ENCODE measurements at places on chromosomes 7 and 10.
A peak's percentile ranks its signal among the peaks of the same experiment; 100 is the strongest.

- DNase-seq = no peak
Measured at GRCh38 chr7:1486571-1486970, 17.6 kb downstream of the INTS1 start.

DNA sequence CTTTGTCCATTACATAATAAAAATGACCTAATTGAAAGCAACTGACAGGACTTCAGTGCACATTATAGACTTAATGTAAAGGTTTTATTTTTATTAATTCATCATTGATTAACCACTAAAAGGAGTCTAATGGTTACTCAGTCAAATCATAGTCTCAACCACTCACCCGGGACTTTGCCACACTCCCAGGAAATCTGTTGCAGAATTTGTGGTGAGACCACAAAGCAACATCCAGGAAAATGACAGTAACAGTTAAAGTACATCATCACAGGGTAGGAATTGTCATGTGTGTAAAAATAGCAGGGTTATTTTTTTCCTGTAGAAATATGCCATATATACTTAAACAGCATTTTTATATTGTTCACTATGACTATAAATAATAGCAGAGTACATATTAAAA, 6.3 kb upstream of the HGF start:
- peak; percentile 55 for DNase-seq

- DNase-seq = no peak
Measured at GRCh38 chr7:77985974-77986339, 187.4 kb downstream of the PHTF2 start.

DNA sequence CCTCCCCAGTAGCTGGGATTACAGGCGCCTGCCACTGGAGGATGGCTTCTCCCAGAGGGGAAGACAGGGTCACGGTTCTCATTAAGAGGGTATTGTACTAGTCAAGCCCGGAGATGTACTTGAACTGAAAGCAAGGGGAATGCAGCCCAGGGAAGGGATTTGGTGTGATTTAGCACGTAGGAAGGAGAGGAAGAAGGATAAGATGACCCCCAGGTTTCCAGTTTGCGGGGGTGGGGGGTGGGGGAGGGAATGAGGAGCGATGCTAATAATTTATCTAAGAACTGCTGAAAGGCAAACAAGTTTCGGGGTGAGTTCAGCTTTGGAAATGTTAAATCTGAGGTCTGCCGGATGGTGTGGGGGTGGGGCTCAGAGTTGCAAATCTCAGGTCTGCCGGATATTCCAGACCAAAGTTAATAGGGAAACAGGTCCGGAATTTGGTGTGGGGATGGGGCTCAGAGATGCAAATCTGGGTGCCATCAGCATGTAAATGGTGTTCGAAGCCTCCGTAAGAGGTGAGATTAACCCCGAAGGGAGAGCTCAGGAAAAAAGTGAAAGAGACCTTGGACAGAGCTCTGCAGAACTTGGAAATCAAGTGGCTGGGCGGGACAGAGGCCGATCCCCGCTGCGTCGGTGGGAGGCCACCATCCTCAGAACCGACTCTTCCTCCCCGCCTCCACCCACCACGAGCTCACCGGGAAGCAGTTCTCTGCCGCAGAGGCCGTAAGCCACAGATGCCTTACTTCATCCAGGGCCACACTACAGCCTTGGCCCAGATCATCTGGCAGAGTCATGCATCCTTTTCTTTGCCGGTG, 1.6 kb upstream of the SEPHS1 start:
- DNase-seq = peak; percentile 59

- no peak for DNase-seq
Measured at GRCh38 chr7:112989531-112989930, 97.1 kb downstream of the GPR85 start.

DNA sequence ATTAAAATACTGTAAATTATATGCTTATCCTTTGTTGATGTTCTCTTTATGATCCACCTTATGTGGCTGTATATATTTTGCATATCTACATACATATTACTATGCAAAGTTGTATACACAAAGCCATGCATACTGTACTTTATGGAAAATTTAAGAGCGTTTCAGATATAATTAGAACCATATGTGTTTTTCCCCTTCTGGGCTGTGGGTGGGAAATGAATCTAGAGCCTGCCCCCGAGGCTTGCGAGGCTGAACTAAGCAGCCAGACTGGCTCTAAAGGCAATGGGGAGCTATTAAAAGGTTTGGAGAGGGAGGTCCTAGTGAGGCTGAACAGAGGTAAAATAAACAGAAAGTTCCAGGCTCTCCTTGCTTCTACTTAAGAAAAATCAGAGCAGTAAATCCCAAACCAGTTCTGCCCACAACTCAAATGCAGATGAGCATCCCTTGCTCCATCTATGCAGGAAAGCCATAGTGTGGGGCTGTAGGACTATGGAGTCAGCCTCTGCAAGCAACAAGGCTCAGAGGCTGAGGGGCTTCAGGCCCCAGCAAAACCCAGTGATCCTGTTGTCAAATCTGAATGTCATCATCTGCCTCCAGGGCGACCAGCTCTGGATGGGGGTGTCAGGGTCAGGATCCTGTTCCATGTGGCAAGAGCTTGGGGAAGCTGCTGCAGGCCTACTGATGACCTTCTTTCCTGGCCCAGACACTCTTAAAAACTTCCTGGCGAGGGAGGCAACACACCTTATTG, 14.1 kb upstream of the DDIT4 start:
- no peak for DNase-seq

GRCh38 chr7:5596046-5596895, 172.6 kb upstream of the TNRC18 start:
- DNase-seq = peak; percentile 65

- DNase-seq = no peak
Measured at GRCh38 chr10:90560331-90560730, 297.5 kb downstream of the HTR7 start.

DNA sequence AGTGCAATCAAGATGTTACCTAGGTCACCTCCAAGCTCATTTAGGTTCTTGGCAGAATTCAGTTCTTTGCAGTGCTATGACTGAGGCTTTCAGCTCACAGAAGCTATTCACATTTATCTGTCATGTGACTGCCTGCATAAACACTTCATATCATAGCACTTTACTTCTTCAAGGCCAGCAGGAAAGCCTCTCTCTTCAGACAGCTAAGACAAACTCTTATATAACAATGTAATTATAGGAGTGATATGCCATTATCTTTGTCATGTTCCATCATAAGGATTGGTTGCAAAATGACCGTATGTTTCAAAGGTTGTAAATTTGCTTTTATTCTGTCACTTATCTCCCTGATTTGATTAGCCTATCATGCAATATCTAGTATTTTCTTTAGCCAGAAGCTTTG, 78.8 kb upstream of the TMEM196 start:
- DNase-seq = no peak

- peak; percentile 24 for DNase-seq
Measured at GRCh38 chr10:27481486-27481885, 22.6 kb upstream of the RAB18 start.

- DNase-seq = peak; percentile 26
Measured at GRCh38 chr7:107563081-107563774, 492 bp downstream of the COG5 start.

DNA sequence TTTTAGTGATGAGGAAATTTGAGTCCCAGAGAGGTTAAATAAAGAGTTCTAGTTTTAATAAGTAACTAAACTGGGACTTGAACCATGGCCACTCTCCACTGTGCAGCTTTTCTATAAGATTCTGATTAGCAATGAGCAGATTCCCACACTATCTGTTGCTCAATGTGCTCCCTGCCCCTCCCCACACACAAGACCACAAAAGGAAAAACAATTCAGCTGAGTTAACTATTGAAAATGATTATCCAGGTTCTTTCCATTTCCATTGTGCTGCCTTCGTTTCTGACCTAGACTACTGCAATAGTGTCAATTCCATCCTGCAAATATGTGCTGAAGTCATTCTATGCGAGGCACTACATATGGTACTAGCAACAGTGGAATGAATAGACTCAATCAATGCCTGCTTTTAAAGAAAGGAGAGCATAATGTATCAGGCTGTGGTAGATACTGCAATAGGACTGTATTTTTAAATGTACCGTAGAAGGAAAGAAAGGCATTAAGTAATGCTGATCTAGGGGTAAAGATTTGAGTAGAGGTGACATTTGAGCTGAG, 97.0 kb downstream of the SEMA3C start:
- no peak for DNase-seq

DNA sequence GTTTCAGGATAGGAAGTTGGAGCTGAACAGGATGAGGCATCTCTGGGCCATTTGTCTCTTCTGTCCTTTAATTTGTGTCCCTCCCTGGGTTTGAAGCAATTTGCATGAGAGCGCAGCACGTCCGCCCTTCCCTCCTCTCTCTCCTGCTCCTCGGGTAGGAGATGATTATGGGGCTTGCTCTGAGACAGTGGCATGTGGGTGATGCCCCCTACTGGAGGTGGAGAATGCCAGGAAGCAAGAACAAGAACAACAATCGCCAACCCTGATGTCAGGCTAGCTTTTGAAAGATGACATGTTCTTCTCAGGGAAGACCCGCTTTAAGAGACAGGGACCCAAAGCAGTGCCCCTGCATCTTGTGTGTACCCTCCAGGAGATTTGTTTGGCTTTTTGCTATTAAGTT, 63.9 kb upstream of the LOXL4 start:
- peak; percentile 40 for DNase-seq

DNA sequence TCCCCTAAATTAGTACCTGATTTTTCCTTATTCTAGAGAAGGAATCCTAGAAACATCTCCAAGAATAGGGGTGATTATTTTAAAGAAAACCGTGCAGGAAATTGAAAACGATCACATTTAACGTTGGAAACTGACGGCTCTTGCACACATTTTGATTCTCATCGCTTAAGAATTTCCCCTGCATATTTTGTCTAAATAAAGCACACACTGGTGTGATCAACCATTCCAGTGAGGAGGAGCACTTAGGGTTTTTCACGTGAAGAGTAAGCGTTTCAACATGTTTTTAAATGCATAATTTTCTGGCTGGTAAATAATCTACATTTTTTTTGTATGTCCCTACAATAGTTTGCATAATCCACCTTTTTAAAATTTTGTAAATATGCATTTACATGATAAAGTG, 229.7 kb upstream of the PFKP start:
- DNase-seq = no peak

DNA sequence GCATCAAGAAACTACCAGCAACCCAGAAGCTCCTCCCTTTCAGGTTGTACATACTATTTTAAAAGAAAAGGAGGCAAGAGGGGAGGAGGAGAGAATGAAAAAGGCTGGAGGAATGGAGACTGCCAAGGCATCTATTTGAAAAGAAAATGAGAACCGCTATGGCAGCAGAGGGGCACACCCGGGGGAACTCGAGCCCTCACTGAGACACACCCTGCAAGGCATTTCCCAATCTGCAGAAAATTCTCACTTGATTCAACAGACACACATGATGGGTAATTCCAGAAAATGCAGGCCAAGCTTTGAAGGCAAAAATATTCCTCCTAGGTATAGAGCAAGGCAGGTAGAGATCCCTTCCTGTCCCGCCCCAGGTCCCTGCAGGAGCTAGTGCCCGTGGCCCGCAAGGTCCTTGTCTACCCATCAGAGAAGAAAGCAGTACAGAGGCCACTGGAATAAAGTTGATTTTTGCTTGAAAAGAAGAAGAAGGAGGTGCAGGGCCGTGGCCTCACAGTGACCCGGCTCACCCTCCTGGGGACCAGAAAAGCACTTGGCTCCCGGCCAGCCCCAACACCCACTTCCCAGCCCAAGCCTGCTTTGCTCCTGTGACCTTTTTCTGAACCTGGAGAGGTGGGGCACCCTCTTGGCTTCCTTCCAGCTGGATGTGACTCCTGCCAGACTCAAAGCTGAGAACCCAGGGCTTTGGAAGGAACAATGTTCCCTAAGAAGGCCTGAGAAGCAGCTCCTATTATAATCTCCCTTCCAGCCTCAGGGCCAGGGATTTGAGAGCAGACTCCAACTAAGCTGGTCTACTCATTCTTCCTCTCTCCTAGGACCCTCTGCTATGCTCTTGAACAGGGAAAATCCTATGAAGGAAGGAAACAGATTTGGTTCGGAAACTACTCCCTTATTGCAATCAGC, 6.2 kb upstream of the PIK3CG start:
- peak; percentile 61 for DNase-seq

DNA sequence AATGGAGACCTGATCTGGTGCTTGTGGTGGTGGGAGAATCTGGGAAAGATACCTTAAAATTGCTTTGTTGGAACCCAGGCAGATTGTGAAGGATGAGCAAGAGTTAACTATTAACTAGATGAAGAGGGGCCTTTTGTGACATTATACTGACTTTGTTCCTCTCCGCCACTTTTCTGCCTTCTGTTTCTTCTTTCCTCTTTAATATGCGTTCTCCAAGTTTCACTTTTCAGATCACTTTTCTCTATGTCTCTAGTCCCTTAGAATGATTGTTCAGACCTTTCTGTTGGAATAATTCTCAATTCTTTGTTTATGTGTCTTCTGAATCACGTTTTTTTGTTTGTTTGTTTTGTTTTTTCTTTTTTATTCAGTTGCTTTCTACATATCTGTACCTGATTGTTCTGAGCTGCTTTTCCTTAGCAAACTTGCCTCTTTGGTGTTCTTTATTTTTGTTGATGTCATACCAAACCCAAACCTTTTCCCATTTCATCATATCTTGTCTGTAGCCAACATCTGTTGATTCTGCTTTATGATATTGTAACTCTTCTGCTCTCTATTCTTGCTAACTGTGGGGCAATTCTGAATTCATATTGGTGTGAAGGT, 2.8 kb downstream of the BMPR1A start:
- peak; percentile 12 for DNase-seq

- no peak for DNase-seq
Measured at GRCh38 chr7:42960762-42961161, 28.6 kb downstream of the MRPL32 start.

GRCh38 chr10:61592581-61592980, 70.1 kb upstream of the CABCOCO1 start:
- DNase-seq = peak; percentile 41

GRCh38 chr7:126700807-126701604, 551.7 kb downstream of the GRM8 start:
- peak; percentile 76 for DNase-seq

- DNase-seq = no peak
Measured at GRCh38 chr10:17662193-17663138, 18.5 kb downstream of the STAM start.

DNA sequence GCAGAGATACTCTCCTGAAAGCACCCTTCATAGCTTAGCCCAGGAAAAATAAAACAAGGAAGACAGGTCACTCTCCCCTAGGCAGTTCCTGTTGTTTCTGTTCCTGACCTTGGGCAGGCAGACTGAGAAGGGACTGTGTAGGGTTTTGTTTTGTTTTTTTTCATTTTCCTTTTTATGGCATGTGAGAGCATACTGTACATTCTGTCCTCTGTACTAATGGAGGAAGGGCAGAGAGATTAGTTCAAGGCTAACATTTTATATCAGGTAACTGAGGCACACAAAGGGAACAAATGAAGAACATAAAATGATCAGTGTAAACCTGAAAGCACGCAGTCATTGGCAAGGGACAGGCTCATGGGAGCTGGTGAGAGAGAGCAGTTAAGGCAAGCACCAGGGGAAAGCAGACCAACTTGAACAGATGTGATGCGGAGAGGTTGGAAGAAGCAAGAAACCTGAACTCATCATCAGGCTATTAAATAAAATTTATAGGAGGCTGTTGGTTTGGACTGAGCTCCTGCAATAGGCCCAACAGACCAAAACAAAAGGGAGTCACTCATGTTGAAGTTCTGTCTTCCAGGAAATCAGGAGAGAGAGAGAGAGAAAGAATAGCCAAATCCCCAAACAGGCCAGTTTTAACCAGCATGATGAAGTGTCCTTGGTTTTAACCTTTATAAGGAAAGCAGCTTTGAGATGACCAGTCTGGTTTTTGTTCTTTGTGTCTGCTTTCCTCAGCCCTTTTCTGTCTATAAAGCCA, 34.1 kb upstream of the PDCD4 start:
- DNase-seq = no peak

- DNase-seq = peak; percentile 58
Measured at GRCh38 chr7:20597339-20597738, 18.1 kb upstream of the ABCB5 start.

All from inflammatory macrophage treated with lipopolysaccharide for 1 hour (primary cell).